Osteoblast (primary cell): ENCODE measurements at places on chromosomes 2 and 18. TPM values are rescaled to one million over a fixed set of nuclear protein-coding genes. Genes with fewer than 3 reads are reported as not detected.

DNA sequence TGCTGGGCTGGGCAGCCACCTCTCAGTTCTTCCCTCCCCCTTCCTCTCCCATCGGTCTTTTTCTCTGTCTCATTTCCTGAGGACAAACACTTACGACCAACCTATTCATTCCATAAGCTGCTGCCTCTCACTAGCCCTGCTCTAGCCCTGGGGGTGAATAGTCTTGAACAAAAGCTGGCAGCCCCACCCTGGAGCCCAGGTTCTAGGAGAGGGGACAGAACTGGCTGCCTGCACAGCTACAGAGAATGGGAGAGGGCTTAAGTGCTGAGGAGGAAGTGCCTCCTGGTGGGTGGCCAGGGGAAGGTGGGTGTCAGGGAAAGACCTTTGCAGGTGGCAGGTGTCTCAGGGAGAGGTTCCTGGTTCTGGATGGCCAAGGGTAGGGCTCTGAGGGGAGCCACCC lies 22.8 kb downstream of the ANO7 start:
- H3K27ac ChIP-seq, result no peak overlapping the region
- H3K4me3 ChIP-seq, result no peak overlapping the region
- no peaks in the 10 kb centered on the region for H3K4me1 ChIP-seq

GRCh38 chr2:235314371-235314930 lies 179.4 kb upstream of the AGAP1 start:
- no peak for DNase-seq
- no peaks in the 10 kb centered on the region for H3K4me1 ChIP-seq
- H3K27me3 ChIP-seq, result no peaks in the 10 kb centered on the region

Gene KLHL41
- total RNA-seq, result 1.1 and 1.2 TPM in 2 replicates

DNA sequence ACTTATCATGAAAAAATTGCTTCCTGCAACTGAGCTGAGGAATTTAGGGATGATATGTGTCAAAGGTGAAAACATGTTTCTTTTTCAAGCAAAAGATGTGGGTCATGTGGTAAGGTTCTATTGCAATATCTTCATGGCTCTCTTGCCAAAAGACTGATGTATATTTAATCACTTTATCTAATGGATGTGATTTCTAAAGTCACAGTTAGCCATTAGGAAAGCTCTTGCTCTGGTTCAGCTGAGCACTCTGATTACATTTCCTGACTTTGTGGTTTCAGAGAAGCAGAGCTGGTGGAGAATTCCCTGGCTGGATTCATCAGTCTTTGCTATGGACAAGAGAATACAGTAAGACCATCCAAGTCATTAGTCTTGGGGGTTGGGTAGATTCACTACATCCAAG lies 24.4 kb downstream of the SCN9A start:
- H3K36me3 ChIP-seq, result no peaks in the 10 kb centered on the region
- DNase-seq, result peak; percentile 43

DNA sequence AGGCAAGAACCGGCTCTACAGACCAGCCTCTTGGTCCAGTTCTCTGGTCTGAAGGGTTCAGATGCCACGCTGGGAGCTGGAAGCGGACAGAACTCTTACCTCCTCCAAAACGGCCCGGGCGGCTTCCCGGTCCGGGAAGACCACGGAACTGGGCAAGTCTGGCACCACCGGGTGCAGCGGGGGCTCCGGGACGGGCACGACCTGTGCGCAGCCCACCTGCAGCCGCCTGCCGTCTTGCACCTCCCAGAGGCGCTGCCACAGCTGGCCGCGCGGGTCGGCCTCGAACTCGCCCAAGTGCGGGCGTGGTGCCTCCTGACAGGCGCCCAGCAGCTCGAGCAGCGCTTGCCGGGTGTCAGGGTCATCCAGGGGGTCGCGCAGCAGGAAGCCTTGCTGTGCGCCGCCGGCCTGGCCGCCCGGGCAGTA lies 773 bp downstream of the CMPK2 start:
- peak overlapping the region; percentile 69 for H3K4me3 ChIP-seq
- no peak overlapping the region for H3K27ac ChIP-seq
- no peak for DNase-seq
- H3K27me3 ChIP-seq, result peaks cover 12% of the 10 kb centered on the region
- peaks cover 6% of the 10 kb centered on the region for H3K4me1 ChIP-seq
- no peaks in the 10 kb centered on the region for H3K36me3 ChIP-seq

DNA sequence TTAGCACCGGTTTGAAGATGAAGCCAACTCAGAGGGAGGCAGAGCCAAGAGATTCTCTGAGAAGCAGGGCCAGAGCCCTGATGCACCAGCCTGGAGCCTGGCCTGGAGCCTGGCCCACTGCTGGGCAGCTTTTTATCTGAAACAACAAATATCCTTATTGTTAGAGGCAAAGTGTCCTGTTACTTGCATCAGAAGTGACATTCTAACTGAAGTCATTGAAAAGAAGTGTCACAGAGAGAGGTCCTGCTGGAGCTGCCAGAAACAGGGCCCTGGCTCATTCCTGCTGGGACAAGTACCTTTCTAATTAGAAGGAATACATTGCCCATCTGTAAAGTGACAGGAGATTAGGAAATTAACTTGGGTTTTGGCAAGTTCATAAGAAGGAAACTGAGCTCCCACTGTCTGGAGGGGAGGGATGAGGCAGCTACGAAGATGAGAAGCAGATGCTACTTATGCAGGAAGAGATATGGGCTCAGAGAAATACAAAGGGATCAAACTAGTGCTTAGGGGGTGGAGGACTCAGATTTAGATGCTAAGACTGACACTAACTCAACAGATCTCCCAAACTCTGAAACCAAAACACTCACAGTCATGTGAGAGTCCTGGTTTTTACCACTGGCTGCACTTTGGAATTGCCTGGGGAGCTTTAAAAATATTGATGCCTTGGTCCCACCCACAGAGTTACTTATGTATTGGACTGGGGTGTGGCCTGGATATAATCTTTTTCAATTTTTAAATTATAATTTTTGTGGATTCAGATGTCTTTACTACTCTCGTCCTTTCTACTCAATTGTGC lies 11.0 kb upstream of the HK2 start:
- H3K27ac ChIP-seq, result no peak overlapping the region
- no peaks in the 10 kb centered on the region for H3K36me3 ChIP-seq
- DNase-seq, result no peak
- no peaks in the 10 kb centered on the region for H3K4me1 ChIP-seq

DNA sequence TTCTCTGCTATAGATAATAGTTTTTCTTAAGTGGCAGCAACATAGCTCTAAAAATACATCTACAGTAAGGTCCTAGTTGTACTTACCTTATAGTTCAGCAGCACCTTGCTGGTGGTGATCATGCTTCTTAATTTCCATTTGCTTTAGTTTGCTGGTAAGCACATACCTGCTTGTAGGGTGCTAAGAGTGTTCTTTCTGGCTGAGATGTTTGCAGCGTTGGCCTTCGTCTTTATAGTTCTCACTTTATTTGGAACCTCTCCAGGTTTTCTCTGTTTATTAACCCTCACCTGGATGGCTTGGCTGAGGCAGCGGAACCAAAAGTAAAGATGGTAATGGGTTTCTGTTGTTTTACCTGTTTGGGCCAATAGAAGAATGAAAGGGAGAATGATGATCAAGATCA lies 123.6 kb upstream of the EFEMP1 start:
- no peak overlapping the region for H3K4me3 ChIP-seq
- no peaks in the 10 kb centered on the region for H3K36me3 ChIP-seq
- DNase-seq, result no peak
- no peaks in the 10 kb centered on the region for H3K27me3 ChIP-seq

Gene GPC1
- total RNA-seq, result 44.8 and 54.3 TPM in 2 replicates

GRCh38 chr2:224757934-224758548 lies 41.9 kb upstream of the CCDC195 start:
- H3K27me3 ChIP-seq, result no peaks in the 10 kb centered on the region
- DNase-seq, result no peak
- no peak overlapping the region for H3K4me3 ChIP-seq

DNA sequence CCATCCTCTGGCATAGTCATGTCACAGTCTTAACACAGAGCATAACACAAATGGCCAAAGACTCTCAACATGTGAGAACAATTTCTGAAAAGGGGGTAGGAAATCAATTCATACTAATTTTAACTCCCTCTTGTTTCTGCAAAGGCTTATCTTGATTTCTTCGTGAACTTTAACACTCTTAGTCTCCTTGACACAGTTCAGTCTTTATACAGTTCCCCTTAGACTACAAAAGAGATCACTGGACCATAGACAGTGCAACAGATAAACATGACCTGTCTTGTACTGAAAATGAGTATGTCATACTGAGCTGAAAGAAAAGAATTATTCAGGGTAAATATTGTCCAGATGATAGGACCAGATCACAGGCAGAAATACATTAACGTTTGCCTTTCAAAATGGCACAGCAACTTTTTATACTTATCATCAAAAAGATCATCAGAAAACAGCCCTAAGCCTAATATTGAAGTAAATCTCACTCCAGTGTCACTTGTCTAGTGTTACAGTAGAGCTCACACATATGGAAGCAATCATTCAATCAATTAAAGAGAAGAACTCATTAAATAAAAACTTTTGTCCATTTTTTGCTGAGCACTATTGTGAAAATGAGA lies 56.4 kb upstream of the VRK2 start:
- no peaks in the 10 kb centered on the region for H3K36me3 ChIP-seq
- no peak for DNase-seq
- no peaks in the 10 kb centered on the region for H3K27me3 ChIP-seq

Gene CNTNAP5
- not detected in 2 replicates for total RNA-seq

DNA sequence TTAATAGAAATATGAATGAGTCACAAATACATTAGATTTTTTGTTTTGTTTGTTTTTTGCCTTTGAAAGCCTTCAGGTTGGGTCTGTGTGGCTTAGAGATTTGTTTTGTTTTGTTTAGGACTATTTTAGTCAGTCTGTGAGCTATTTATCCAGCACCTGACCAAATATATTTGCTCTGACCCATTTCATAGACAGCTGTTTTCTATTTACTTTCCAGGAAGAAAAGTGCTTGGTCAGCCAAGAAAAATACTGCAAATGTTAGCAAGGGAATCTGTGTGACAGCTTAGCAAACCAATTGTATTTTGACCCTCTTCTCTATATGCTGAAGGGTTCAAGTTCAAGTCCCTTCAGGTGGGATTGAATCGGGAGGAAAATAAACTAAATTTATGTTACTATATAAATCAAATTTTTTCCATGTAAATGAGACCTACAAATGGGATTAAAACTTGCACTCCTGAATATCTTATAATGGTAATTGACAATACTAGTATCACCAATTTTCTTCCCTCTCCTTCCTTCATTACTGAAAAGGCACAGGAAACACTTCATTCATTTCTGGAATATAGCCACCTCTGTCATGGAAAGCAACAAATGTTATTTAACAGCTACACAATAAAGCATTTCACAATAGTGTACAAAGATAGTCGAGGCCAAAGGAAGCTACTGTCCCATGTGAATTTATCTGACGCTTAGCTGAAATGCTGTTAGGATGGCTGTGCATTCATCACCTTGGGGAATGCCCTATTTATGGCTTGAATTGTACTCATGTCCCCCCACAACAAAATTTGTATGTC lies 23.1 kb upstream of the KLF7 start:
- no peak overlapping the region for H3K4me3 ChIP-seq
- H3K27me3 ChIP-seq, result no peaks in the 10 kb centered on the region
- H3K4me1 ChIP-seq, result peaks cover 11% of the 10 kb centered on the region
- no peak for DNase-seq
- no peak overlapping the region for H3K27ac ChIP-seq

Gene RUFY4
- not detected in 2 replicates for total RNA-seq
